ENCODE measurements at places on chromosomes 11 and 22.

GRCh38 chr22:42052765-42053164 lies 17.8 kb downstream of the NAGA start:
- no peak for DNase-seq

DNA sequence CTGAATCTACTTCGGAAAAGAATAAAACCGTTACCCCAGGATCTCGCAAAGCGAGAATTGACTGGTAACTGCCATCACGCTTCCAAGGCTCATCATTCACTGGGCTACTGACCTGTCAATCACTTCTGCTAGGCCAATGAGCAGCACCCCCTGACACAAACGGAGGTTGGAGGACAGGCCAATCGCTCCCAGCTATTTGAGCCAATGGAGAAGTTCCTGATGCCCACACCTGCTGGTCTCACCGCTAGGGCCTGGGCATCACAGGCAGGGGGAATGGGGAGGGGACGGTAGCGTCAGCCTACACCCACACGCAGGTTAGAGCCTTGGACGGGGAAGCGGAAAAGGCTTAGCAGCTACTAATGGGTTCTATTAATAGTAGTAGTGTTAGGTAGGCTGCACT lies 56.7 kb upstream of the CHST1 start:
- DNase-seq: no peak

DNA sequence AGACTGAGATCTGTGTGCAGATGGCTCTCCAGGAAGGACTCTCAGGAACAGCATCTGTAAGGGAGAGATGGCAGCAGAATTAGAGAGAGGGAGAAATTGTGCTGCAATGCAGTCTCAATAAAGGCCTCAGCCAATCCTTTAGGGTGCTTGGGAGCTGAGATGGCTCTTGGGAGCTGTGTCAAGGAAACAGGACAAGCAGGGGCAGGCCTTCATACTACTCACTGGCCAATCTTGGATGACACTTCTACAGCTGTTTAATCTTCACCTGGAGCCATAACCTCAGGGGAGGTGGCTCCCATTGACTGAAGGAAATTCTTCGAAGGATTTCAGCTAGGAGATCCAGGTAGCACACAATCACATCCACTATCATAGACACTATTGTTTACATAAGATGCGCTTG lies 10.0 kb downstream of the OR5B21 start:
- DNase-seq: no peak

- DNase-seq: no peak
These were observed 3.1 kb upstream of the TMA7B start for GRCh38 chr22:39956932-39957664.

All from activated naive CD8-positive, alpha-beta T cell treated with anti-CD3 and anti-CD28 coated beads for 36 hours (primary cell).